ENCODE measurements at places on chromosomes 6 and 20.

DNA sequence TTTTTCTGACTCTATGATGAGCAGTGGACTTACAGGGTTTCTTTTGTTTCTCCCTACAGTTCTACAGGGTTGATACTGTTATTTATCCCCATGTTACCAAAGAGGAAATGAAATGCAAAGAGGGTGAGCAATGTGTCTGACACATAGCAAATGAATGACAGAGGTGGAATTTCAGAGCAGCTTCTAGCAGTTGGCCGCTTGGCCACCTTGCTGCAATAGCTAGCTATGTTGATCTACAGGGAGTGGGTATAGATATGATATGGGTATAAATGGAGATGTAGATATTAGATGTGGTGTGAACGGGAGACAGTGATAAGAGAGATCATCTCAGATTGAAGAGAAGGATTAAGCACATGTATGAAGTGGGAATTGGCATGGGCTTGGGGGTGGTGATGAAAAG is 10.9 kb upstream of the SLC22A3 start:
- no peaks in the 10 kb centered on the region for H3K4me1 ChIP-seq
- no peak overlapping the region for H3K4me3 ChIP-seq
- no peak for DNase-seq
- no peak overlapping the region for H3K27ac ChIP-seq

- H3K27me3 ChIP-seq, result no peaks in the 10 kb centered on the region
- no peak overlapping the region for H3K27ac ChIP-seq
- H3K36me3 ChIP-seq, result no peaks in the 10 kb centered on the region
- DNase-seq, result no peak
Observed at GRCh38 chr6:156434795-156435190, 342.4 kb upstream of the ARID1B start.

DNA sequence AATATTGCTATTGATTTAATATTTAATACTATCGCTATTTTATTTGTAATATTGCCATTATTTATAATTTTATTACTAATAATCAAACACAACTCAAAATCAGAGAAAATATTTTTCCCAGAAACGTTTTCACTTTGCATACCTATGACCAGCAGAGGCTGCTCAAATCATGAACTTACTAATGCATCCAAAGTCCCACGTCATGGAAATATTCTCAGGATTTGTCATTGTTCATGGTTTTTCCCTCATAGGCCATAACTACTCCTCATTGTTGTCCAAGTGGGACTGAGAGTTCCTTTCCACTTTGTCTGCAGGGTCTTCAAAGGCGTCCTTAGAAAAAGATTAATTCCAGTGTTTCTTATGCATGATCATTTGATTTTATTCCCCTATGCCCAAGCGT is 344.8 kb downstream of the THBS2 start:
- peaks cover 5% of the 10 kb centered on the region for H3K4me1 ChIP-seq
- H3K27ac ChIP-seq, result no peak overlapping the region
- no peak overlapping the region for H3K4me3 ChIP-seq

- H3K27ac ChIP-seq, result no peak overlapping the region
- H3K4me3 ChIP-seq, result no peak overlapping the region
- DNase-seq, result no peak
- H3K4me1 ChIP-seq, result no peaks in the 10 kb centered on the region
- no peaks in the 10 kb centered on the region for H3K36me3 ChIP-seq
Observed at GRCh38 chr6:110492584-110492983, 16.2 kb upstream of the SLC22A16 start.

DNA sequence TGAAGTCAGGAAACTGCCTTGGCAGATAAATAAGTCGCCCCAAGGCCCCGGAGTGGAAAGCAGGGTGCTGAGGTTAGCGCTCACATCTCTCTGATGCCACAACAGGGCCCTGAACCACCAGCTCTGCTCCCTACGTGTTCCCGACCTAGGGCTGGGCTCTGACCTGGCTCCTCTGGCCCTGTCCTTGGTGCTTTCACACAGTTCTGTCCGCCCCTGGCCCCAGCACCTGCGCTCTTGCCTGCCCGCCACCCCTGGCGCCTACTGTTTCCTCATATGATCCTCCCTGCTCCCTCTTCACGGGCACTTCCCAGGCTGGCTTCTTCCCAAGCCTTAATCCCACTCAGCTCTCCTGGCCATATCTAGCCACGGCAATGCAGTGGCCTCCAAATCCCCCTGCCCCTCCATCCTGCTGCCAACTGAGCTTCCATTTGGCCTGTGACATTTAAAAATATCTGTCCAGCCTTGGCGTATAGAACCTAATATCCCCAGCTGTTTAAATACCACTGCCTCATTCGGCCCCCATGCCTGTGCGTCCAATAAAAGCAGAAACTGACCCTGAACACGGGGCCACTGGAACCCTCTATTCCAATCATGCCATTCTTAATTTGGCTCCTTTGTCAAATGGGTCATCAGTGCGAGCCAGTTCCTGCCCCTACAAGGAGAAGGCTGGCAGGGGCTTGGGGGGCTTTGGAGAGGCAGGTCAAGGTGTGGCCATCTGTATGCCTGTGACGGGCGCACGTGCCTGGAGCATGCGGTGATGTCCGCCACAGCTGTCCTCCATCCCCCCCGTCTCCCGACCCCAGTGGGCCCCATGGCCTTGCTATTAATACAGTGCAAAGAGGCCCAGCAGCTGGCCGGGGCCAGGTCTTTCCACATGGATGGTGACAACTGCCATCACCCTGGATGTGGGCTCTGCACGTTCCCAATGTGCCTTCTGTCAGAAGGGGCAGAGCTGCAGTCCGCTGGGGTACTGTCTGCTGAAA is 27.7 kb downstream of the GNAS-AS1 start:
- H3K4me1 ChIP-seq, result no peaks in the 10 kb centered on the region
- H3K27ac ChIP-seq, result no peak overlapping the region
- no peak for DNase-seq
- H3K4me3 ChIP-seq, result no peak overlapping the region

- H3K27ac ChIP-seq, result peak overlapping the region; percentile 62
- no peak for DNase-seq
- H3K36me3 ChIP-seq, result peaks cover 40% of the 10 kb centered on the region
- H3K27me3 ChIP-seq, result no peaks in the 10 kb centered on the region
- H3K4me3 ChIP-seq, result no peak overlapping the region
Observed at GRCh38 chr20:10651227-10651990, 22.4 kb downstream of the JAG1 start.

Data from esophagus squamous epithelium (tissue), 5 donors.